ENCODE measurements at places on chromosomes 7 and 10. TPM values are rescaled to one million over a fixed set of nuclear protein-coding genes. Genes with fewer than 3 reads are reported as not detected.

ARHGAP12 gene
- 34.8 TPM for total RNA-seq

CCDC172 gene
- total RNA-seq = not detected

CEP55 gene
- total RNA-seq = not detected

CUEDC2 gene
- total RNA-seq = 61.0 TPM

SND1 gene
- total RNA-seq = 91.2 TPM

DPP6 gene
- total RNA-seq = 28.8 TPM

Data from esophagus muscularis mucosa (tissue), 4 donors.